Activated naive CD8-positive, alpha-beta T cell treated with anti-CD3 and anti-CD28 coated beads, Interleukin-2, amount 10 ng/mL, durations not matched to agents 7 days and 5 days (primary cell): ENCODE measurements at places on chromosomes 7 and 10.

DNA sequence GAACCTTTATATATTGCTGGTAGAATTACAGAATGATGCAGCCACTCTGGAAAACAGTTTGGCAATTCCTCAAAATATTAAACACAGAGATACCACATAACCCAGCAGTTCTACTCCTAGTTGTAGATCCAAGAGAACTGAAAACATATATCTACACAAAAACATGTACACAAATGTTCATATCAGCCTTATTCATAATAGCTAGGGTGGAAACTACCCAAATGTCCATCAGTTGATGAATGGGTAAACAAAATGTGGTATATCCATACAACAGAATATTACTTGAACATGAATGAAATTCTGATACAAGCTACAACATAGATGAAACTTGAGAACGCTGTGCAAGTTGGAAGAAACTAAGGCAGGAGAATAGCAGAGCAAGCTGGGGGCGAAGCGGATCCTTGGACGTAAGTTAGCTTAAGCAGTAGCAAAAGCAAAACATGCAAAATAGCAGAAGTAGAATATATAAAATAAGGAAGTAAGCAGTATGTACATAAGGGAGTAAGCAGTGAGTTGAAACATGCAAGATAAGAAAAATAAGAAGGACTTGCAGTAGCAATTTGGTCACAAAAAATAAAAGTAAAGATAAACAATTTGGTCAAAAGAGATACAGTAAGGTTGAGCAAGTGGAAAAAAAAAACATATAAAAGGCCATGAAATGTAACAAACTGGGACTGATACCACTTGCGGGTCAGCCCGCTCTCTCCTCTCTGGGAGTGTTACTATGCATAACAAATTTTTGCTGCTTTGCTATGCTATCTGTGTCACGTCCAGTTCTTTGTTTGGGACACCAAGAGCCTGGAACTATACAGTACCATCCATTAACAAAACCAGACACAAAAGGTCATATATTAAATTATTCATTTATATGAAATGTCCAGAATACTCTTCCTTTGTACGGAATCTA, 18.0 kb upstream of the HILPDA start:
- DNase-seq: no peak

- DNase-seq: no peak
Measured at GRCh38 chr10:22690614-22691431, 23.6 kb downstream of the PIP4K2A start.

DNA sequence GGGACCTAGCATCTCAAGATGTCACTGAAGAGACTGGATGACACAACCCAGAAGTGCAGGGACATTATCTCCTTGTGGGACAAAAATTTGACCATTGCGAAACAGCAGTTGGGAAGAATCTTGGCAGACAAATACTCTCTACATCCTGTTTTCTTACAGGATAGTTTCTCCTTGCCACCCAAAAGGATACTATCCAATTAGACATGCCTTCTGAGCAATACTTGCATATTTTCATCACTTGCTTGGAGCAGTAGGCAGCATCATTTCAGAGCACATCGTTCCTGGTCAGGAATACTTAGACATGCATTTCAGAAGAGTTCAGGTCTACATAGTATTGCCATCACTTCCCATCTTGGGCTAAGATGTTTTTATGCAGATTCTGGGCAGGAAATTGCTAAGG, 56.8 kb downstream of the FAS start:
- DNase-seq: no peak

- no peak for DNase-seq
Measured at GRCh38 chr10:50561816-50562215, 61.9 kb downstream of the SGMS1 start.

DNA sequence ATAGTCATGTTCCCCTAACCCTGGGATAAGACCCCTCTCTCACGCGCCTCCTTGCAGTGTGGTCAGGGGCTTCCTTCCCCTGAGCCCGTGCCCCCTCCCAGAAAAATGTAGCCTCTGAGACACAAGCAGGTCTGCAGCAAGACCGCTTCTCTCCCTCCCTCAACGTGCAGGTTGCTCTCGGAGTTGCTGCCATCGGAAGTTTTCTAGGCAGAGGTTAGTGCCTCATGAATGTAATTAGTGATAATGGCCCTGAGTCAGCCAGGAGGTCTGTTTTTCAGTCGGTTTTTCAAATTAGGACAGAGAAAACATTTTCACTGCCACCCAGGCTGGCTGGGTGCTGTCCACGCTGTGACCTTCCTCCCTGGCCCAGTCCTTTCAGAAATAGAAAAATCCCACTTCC, 43.2 kb upstream of the PRLHR start:
- DNase-seq: no peak

DNA sequence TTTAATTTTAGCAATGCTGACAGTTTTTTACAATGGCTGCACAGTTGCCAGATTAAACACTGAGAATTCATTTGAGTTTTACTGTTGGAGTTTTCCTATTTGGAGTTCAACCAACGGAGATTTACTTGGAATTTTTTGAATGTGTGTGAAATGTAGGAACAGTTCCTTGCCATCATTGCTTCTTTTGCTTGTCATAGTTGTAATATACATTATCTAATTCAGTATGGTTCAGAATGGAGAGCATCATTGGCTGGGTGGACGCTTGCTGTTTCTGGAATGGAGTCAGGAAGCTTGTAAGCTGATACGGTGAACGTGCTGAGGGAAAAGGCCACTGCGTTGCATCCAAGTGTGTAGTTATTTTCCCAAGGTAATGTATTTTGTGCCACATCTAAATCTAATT, 404.3 kb upstream of the KLF6 start:
- no peak for DNase-seq

DNA sequence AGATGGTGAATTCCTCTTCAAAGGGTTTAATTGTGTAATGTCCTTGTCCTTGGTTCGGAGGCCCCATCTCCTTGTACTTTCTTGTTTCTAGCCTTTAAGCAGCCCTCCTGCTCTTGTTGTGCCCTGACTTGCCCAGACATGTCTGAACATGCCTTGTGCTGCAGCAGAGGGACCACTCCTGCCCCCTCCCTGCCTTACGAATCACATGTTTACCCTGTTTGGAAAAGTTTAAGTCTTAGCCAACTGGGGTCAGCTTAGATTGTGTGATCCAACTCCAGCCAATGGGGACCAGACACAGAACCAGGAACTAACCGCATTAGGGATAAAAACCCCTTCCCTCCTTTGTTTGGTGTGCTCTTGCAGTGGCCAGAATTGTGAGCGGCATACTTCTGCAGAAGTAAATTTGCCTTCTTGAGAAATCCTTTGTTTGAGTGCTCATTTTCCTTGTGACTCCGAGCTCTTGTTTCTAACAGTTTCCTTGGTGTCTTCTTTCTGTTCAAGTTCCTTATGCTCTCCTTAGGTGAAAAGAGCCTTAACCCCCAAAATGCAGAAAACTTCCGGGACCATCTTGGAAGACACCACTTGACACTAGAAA, 29.4 kb downstream of the CLRN3 start:
- DNase-seq: no peak

GRCh38 chr10:97743169-97743943, 6.4 kb downstream of the ZFYVE27 start:
- no peak for DNase-seq

- no peak for DNase-seq
Measured at GRCh38 chr7:27088002-27088922, 7.5 kb downstream of the HOXA1 start.

DNA sequence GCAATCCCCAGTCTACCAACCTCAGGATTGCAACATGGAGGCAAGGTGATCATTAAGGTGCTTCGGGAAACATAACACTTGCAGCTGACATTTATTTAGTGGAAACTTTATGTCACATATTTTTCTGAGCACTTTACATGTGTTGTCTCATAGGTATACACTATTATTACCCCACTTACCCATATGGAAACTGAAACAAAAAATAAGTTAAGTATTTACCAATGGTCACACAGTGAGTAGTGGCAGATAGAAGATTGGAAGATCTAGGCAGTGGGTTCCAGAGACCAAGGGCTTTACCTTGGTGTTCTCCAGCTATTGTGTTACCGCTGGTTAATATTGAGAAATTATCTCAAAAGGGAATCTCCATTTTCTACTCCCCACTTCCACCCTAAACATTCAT, 1279.1 kb upstream of the SORCS1 start:
- DNase-seq: no peak

GRCh38 chr7:21616796-21617436, 74.1 kb downstream of the DNAH11 start:
- no peak for DNase-seq

DNA sequence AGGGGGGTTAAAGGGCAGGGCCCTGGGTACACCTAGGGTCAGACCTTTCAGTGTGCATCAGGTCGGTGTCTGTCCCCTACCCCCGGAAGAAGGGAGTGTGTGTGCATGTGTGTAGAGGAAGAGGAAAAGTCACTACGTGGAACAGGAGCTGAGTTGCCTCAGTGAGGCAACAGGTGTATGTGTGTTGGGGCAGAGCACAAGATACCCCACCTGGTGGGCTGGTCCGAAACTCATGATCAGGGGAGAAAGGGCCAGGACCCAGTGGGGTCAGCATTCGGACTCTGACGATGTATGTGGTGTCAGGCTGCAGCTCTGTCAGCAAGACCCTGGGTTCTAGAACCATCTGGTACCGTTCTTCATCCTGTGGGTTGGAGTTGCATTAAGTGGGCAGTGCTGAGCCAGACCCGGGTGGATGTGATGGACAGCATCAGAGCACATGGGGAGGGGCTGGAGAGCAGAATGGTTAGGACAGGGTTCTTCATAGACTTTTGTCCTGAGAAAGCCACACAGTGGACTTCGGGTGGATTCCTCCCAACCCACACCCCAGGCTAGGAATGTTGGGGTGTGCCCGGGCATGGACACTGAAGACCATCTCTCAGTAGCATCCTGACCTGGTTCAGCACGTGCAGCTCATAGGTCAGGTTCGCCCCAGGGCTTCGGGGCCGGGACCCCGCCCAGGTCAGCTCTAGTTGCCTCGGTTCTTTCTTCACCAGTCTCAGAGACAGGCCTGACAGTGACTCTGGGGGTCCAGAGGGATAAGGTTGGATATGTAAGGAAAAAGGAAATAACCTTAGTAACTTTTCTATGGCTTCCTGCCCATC, 10.7 kb downstream of the EPHA1 start:
- DNase-seq: no peak

DNA sequence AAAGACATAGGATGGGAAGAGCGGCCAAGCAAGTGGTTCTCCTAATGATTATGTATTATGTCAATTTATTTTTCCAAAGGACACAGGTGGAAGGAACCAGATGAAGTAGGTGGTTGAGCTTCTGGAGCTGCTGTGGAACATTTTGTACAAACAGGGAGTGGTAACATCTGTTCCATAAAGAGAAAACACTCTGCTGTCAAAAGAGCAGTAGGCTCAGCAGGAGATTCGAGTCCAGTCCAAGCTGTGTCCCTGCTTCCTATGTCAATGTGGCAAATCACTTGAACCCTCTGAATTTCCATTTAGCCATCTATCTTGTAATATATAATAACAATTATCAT, 448.0 kb upstream of the ANKRD30A start:
- no peak for DNase-seq

DNA sequence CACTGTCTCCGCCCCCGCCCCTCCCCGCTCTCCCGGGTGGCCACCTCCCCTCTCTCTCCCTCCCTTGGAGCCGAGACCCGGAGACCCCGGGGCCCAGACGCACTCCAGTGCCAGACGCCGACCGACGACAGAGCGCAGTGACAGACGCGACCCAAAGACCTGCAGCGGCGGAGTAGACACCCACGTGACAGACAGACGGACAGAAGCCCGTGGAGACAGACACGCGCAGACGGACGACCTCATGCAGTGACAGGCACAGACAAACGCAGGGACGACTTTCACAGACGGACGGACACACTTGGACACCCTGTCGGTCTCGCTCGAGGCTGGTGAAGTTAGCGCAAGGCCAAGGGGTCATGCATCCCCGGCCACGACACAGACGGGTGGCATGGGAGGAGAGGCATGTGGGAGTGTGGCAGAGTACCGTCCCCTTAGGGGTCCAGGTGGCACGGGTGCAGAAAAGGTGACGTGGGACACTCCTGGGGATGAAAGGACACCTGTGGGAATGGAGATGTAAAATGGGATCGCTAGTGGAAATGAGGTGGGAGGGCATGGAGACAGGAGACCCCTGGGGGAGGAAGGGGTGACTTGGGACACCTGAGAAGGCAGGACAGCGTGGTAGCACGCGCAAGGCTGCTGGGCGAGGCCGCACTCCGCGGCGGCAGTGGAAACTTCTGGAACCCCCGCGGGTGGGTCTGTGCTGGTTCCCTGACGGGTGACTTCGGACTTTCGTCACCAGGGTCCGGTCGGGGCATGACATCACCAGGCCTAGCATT, 456 bp upstream of the ACHE start:
- peak; percentile 54 for DNase-seq

- no peak for DNase-seq
Measured at GRCh38 chr10:67076144-67076543, 150.3 kb downstream of the LRRTM3 start.

DNA sequence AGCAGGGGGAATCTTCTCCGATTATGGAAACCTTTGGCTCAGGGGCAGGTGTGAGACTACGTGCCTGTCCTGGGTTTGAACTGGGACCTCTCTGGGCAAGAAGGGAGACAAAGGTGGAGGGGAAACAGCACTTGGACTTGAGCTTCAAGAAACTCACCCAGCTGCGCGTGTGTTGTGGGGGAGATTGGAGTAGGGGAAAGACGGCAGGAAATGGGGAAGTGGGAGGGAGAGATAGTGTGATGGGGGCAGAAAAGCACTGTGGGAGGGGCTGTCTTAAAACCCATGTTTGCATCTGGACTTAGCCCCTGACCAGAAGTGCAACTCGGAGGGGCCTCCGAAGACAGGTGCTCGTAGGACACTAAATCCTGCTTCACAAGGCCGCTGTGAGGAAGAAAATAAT, 107.0 kb downstream of the HIP1 start:
- no peak for DNase-seq

DNA sequence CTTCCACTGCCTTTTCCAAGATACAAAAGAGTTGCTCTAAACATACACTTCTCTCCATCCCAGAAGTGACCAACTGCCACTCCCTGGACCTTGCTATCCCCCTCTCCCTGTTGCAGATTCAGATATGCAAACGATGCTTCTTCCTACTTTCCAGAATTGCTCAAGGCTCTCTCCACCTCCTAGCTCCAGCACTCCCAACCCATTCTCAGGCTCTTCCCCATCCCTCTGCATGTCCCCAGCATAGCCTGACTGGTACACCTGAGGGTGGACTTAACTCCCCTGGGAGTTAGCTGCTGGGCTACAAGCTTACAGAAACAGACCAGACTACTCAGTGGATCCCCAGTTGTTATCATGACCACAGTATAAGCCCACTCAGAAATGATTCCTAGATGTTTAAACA, 27.6 kb downstream of the MKRN1 start:
- DNase-seq: no peak

DNA sequence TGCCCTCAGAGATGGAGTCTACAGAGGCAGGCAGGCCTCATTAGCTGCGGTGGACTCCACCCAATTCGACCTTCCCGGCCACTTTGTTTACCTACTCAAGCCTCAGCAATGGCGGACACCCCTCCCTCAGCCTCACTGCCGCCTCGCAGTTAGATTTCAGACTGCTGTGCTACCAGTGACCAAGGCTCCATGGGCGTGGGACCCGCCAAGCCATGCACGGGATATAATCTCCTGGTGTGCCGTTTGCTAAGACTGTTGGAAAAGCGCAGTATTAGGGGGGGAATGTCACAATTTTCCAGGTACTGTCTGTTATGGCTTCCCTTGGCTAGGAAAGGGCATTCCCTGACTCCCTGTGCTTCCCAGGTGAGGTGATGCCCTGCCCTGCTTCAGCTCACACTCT, 252.3 kb downstream of the ARL4A start:
- DNase-seq: no peak

- DNase-seq: no peak
Measured at GRCh38 chr7:149870701-149871483, 2.9 kb upstream of the ATP6V0E2 start.
